Activated CD8-positive, alpha-beta memory T cell treated with anti-CD3 and anti-CD28 coated beads for 4 hours (primary cell): ENCODE measurements at places on chromosomes 11 and 22.

- DNase-seq = no peak
Observed at GRCh38 chr11:118341261-118341660, 1.2 kb downstream of the CD3D start.

DNA sequence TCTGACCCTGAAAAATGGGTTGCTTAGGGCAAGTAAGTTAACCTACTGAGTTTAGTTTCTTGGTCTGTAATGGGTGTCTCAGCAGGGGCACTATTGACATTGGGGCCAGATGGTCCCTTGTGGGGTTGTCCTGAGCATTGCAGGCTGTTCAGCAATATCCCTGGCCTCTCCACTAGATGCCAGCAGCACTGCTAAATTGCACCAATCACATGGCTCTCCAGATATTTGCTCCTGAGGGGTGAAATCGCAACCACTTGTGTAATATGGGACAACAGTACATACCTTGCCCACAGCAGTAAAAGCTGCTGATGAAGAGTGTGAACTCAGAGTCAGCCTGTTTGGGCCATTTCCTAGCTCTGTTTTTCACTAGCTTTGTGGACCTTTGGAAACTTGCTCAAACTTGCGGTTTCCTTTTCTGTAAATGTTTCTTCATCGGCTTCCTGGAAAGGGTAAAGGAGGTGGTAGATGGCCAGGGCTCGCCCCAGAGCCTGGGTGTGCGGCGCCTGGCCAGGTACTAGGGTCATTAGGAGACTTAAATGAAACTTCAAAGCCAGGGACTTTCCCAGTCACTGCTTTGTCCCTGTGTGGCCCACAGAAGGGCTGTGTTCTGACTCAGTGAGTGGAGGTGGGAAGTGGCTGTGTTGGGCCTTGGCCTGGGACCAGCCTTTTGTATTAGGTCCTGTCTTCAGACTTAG is 13.0 kb downstream of the NCF4 start:
- DNase-seq = no peak

- no peak for DNase-seq
Observed at GRCh38 chr11:93542811-93543229, 371 bp downstream of the SMCO4 start.

DNA sequence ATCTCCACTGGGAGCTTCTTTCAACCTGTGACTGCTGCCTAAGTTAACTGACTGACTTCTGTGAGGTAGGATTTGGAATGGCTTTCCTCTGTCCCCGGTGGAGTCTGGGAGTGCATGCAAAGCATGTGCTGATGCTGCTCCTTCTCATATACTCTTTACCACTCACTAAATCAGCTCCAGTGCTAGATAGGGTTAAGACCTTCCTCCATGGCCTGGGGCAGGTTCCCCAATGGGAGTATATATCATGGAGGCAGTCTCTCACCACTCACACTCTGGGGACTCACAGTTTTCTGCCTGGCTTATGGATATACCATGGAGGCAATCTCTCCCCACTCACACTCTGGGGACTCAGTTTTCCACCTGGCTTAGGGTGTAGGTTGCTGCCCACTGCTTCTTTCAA is 10.1 kb upstream of the FANCF start:
- no peak for DNase-seq

DNA sequence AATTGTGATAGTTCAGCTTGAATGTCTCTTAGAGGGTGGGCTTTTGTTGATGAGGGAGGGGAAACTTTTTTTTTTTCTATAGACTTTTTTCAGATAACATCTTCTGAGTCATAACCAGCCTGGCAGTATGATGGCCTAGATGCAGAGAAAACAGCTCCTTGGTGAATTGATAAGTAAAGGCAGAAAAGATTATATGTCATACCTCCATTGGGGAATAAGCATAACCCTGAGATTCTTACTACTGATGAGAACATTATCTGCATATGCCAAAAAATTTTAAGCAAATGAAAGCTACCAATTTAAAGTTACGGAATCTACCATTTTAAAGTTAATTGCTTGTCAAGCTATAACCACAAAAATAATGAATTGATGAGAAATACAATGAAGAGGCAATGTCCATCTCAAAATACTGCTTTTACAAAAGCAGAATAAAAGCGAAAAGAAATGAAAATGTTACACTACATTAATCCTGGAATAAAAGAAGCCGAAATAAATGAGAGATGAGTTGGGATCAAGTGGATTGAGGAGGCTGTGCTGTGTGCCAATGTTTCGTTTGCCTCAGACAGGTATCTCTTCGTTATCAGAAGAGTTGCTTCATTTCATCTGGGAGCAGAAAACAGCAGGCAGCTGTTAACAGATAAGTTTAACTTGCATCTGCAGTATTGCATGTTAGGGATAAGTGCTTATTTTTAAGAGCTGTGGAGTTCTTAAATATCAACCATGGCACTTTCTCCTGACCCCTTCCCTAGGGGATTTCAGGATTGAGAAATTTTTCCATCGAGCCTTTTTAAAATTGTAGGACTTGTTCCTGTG is 3.9 kb downstream of the MALAT1 start:
- DNase-seq = no peak

GRCh38 chr22:43297270-43298061 is 45.7 kb downstream of the SCUBE1 start:
- no peak for DNase-seq
